ENCODE measurements at places on chromosomes 1 and 21.
A peak's percentile ranks its signal among the peaks of the same experiment; 100 is the strongest.

DNA sequence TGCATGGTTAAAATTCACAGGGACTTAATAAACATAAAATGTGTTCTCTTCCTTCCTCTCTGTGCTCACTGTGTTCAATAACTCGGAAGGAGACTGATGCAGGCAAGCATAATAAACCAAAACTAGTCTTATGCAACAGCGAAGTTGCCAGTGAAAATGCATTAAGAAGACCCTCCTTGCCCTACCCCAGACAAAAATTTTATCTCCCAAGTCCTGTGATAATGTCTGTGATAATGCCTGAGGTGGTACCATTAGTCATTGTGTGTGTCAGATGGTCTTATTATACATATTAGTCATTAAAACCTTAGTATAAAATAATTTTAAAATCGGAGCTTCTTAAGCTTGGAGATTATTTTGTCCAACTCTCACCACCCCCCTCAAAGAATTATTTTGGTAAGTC, 97.8 kb downstream of the NGF start:
- no peak for DNase-seq

DNA sequence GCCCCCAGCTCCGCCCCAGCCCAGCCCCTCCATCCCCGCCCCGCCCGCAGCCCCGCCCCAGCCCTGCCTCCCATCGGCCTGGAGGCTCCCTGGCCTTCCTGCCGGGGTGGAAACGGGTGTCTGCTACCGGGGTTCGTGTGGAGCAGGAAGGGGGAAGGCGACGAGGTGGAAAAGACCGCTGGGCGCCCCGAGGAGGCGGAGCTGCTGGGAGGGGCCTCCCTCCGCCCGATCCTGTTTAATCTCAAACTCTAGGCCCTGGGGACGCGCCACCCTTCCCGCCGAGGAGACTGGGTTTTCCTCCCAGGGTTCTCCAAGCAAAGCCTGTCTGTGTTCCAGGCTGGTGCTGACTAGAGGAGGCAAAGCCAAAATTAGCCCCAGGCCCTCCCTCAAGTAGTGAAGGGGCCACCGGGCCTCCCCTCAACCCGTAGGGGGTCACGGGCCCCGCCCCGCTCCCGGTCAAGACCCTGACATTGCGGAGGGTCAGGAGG, 16.2 kb upstream of the TTLL10 start:
- peak; percentile 75 for DNase-seq

DNA sequence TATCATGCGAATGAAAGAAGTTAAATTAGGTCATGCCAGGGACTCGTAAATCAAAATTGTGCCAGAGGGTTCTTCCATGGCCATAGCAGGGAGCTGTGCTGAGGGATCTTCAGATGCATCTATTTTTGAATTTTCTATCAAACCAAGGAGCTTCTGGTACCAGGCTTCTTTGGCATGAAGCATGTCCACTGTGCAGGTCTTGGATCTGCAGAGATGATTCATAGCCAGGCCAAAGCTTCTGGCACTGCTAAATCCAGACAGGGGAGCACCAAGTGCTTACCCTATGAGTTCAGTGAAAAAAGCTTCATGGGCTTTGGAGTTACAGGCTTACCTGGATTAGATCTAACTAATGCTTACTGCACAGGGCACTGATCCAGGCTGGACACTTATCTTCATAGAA, 154.2 kb upstream of the DAB1 start:
- DNase-seq: no peak

GRCh38 chr1:155002464-155003226, at the start of gene ZBTB7B:
TSS of gene ZBTB7B (plus strand) at chr1:155002802. CDS start at chr1:155014661, 11,859 bp downstream.
- no peak for DNase-seq

- DNase-seq: no peak
Observed at GRCh38 chr1:95953015-95953414, 719.0 kb downstream of the RWDD3 start.

DNA sequence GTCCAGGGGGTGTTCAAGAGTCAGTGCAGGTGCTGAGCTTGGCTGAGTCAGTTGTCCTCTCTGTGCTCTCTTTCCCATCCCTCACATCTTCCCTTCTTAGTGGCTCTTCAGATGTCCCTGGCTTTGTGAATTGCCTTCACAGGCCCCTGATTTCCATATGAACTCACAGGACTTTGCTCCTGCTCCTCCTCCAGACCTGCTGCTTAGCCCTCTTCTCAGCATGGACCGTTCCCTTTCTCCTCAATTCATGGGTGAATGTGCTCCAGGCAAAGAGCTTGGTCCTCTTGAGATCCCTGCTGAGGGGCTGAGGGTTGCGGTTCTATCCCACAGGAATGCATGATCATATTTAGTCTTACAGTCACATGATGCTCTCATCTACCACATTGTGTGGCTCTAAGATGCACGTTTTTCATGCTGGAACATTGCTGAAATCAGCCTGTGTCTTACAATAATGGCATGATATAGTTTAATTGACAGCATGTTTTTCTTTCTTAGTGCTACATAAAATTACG, 30.5 kb downstream of the CACNA1E start:
- DNase-seq: no peak

- DNase-seq: no peak
Observed at GRCh38 chr1:20028726-20029125, 41.3 kb upstream of the PLA2G5 start.

GRCh38 chr21:45981151-45982091, at the start of gene COL6A1:
TSS of gene COL6A1 (plus strand) at chr21:45981770. CDS start at chr21:45981851, 81 bp downstream.
- DNase-seq: peak; percentile 58

DNA sequence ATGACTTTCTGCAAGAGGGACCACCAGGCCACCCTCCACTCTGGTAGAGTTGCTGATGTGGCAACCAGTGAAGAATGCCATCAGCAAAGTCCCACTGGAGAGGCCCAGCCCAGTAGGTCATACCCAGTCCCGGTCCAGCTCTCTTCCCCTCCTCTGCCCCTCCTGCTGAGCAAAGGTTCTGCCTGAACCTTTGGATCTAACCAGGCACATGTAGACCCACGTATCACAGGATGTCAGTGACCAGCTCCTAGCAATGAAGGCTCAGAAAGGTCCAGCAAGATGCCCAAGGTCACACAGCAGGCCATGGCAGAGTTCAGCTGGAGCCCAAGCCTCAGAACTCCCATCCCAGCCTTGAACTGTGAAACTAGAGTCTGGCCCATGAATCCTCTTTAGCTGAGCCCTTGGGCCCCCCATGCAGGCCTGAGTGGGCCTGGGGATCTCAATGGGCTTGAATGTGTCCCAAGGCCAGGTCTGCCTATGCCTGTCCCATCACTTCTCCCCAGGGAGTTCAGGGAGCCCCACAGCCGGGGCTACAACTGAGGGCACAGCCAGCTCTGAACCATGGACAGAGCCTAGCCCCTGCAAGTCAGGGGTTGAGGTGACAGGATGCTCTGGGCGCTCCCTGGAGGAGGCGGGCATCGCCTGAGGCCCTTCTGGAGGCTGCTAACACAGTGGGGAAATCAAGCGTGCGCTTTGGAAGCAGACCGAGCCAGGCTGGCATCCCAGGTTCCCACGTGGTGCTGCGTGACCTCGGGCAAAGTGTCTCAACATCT, 21.4 kb upstream of the PADI1 start:
- no peak for DNase-seq

GRCh38 chr21:33259428-33259827, 6.7 kb upstream of the IL10RB start:
- no peak for DNase-seq

DNA sequence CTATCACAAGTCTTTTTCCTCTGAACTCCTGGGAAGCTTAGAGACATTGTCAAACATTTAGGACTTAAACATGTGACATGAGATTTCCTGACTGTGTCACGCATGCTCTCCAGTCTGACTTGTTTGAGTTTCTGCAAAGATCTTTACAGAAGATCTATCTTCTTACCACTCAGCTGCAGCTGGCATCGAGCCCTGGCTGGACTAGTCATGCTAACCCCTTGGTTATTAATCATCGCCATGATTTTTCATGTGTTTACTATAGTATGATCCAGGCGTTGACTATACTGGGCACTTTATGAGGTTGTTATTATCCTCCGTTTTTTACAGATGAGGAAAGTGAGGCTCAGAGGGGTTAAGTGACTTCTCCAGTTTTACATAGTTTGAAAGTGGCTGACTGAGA, 18.1 kb upstream of the IRF2BP2 start:
- no peak for DNase-seq

GRCh38 chr1:110173466-110174105, 23.3 kb downstream of the SLC6A17 start:
- no peak for DNase-seq

DNA sequence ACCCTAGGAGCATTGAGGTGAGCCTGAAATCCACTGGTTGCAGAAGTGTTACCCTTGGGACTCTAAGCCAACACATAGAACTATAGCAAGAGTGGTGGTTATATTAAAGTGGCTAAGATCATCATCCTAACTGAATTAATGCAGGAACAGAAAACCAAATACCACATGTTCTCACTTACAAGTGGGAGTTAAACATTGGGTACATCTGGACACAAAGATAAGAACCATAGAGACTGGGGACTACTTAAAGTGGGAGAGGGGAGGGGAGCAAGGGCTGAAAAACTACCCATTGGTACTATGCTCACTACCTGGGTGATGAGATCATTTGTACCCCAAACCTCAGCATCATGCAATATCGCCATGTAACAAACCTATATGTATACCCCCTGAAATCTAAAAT, 100.0 kb downstream of the SLC25A24 start:
- DNase-seq: no peak

- DNase-seq: no peak
Observed at GRCh38 chr1:233025567-233025966, 75.2 kb downstream of the NTPCR start.

DNA sequence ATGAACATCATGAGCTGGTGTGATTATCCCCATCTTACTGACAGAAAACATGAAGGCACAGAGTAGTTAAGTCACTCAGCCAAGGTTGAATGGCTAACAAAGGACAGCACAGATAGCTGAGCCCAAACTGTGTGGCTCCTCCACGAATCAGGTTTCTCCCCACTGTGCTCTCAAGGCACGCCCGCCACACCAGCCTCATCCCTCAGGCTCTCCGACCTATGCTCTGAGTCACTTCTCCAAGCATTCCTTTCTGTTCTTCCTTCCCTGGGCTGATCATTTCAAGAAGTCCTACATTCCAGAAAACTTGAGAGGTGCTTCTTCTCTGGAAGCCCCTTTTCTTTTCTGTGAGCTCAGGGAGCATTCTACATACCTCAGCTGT, 25.3 kb upstream of the SDC3 start:
- DNase-seq: no peak

DNA sequence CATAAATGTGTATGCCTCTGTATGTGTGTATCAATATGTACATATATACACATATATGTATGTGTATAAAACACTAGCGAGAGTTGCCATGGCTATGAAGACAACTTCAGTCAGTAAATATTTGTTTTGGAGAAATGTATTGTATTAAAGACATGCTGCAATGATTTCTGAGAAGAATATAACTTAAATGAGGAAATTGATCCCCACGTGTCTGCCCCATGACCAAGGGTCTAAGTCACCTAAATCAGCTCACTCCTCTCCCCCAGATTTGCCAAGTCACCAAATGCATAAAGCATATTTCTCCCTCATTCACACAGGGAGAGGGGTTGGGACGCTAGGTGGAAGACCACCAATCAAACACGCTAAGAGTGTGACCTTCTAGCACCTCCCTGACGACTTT, 58.3 kb upstream of the LYST start:
- DNase-seq: no peak

- no peak for DNase-seq
Observed at GRCh38 chr1:111392460-111392945, 35.0 kb downstream of the OVGP1 start.

DNA sequence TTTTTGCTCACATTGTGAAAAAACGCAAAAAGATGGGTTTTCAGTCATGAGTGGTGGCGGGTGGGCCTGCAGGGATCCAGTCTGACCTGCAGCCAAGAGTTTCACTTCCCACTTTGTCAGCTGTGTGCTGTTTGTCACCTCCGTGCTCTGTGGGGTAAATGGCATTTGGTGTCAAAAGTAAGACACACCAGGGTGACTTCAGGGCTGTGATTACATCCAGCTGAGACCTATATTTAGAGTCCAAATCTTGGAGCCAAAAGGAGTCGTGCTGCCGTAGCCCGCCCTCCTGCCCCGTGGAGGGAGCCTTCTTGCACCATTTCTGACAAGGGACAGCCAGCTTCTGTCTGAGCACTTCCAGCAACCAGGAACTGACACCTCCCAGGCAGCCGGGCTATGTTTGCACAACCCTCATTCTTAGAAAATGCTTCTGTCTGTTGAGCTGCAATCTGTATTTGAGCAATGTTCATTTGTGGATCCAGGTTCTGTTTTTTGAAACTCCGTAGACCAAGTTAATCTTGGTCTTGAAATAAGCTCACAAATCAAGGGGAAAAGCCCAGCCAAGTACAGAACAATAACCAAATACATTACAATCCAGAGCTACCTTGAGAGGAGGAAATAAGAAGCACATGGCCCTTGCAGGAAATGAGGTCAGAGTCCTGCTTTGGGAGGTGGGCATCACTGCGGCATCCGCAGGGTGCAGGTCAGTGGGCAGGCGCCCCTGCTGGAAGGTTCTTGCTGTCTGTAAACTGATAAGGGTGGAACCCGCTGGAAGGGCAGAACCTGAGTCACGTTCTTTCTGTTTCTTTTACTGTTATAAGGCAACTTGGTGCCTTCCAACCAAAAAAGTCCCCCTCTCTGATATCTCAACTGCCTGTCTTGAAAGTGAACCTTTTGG, 14.4 kb downstream of the ABCG1 start:
- DNase-seq: peak; percentile 90

- no peak for DNase-seq
Observed at GRCh38 chr1:171922999-171923398, 81.7 kb downstream of the DNM3 start.

DNA sequence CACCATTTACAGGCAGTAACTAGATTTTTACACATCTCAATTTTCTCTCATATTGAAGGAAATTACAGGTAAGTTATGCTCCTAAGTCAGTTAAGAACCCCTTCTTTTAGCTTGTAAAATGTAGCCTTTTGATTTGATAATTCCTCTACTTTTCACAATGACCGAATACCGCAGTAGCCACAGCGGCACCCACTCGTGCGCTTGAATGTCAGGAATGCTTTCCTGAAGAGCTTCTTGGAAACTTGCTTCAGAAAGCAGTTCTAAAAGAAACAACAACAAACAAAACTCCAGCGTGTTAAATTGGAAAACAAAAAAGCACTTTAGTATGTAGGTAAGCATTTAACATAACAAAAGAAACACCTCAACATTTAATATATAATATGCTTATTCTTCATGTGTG, 9.9 kb upstream of the DNTTIP2 start:
- DNase-seq: no peak

DNA sequence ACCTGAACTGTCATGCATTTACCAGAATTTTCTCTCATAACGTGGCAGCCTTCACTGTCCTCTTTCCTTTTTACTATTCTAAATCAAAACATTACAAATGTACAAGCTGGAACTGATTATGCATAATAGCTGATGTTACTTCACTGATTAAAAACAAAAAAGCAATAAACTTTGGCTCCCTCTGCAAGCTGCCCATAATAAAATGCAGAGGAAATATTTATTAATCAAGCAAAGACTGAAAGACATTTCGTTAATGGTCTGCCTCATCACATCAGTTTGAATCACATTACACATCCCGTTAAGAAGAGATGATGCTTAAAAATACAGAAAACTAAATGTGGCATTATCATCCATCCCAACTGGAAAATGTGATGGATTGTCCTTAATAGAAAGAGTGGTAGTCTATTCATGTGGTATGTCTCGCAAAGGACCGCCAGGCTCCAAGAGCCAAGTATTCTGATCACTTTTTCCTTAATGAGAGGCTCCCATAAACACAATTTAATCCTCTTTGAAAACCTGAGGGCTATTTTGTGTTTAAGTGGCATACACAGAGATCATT, 225.3 kb downstream of the RGS7 start:
- no peak for DNase-seq

Measured in CD4-positive, alpha-beta T cell treated with Interleukin-12 subunit alpha and Interleukin-12 subunit beta, for 1 hour (primary cell).